Progenitor cell of endocrine pancreas (in vitro differentiated cells): ENCODE measurements at places on chromosomes 11 and 22.

GRCh38 chr22:29788339-29789279 is 21.4 kb downstream of the UQCR10 start:
- no peak for DNase-seq

DNA sequence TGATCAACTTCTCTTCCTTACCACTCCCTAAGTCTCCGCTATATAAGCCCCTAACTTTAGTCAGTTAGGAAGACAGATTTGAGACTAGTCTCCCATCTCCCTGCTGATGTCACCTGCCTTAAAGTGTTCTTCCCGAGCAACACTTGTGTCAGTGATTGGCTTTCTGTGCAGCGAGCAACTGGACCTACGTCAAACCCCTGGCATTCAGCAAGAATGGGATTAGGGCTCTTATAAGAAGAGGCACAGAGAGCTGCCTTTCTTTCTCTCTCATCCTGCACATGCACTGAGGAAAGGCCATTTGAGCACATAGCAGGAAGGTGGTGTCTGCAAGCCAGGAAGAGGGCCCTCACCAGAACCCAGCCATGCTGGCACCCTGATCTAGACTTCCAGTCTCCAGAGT is 116.6 kb upstream of the THY1 start:
- DNase-seq, result no peak

DNA sequence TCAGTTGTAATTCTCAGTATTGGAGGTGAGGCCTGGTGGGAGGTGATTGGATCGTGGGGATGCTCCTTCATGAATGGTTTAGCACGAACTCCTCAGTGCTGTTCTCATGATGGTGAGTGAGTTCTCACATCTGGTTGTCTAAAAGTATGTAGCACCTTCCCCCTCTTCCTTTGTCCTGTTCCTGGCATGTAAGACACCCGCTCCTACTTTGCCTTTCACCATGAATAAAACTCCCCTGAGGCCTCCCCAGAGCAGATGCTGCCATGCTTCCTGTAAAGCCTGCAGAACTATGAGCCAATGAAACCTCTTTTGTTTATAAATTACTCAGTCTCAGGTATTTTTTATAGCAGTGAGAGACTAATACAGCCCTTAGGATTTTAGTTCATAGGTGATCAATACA is 191.5 kb downstream of the MAML2 start:
- DNase-seq, result no peak

DNA sequence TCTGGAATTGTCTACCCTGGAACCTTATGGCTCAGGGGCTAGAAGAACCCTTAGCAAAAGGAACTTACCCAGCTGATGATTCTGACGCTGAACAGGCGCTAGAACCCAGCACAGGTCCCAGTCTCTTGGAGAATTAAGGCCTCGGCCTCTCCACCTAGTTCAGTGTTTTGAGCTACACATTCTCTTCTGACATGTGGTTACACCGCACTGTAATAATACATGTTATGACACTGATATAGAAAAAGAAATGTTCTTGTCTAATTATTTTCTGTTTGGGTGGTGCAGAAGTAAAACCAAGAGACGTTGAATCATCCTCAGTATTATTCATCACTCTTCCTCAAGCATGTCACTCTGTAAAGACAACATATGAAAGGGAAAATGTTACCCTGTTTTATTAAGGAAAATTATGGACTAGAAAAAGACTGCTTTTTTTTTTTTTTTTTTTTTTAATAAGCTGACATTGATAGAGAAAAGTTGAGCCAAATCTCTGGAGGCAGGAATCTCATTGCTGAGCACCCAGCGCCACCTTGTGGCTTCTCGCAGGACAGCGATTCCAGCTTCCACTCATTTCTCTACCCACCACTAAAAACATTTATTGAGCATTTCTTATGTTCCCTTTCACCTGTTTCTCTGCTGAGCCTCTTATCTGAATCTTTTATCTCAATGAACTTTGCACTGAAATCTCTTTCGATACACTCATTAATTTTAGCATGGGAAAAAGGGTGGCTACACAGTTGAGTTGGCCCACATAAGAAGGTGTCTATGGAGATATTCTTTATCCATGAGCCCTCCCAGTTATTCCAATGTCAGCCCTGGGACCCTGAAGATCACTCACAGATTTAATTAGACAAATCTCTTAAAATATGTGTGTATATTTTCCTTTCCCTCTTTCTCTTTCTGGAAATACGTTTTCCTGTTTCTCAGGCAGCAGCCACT is 12.6 kb upstream of the APLNR start:
- peak; percentile 48 for DNase-seq

DNA sequence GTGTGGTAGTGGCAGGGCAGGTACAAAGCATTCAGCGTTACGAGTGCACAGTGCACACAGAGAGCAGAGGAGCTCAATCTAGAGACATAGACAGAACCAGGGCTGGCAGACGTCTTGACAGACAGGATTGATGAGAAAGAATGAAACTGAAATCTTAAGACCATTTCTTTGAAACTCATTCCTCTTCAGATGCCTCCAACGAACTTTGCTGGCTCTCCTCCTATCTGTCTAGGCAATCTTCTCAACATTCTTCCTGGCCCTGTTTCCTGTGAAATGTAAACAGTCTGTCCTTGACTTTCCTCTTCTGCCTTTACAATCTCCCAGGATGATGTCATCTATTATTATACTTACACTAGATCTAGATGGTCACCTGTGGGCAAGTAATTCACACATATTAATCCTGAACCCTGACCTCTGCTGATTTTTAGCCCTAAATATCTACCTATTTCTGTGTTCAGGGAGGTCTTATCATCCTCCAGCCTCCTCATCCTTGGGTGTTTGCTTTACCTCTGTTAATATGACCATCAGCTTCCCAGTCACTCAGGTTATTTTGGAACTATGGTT is 119.5 kb downstream of the ENTHD1 start:
- DNase-seq, result no peak

GRCh38 chr11:121229495-121230215 is 62.9 kb upstream of the SC5D start:
- no peak for DNase-seq

DNA sequence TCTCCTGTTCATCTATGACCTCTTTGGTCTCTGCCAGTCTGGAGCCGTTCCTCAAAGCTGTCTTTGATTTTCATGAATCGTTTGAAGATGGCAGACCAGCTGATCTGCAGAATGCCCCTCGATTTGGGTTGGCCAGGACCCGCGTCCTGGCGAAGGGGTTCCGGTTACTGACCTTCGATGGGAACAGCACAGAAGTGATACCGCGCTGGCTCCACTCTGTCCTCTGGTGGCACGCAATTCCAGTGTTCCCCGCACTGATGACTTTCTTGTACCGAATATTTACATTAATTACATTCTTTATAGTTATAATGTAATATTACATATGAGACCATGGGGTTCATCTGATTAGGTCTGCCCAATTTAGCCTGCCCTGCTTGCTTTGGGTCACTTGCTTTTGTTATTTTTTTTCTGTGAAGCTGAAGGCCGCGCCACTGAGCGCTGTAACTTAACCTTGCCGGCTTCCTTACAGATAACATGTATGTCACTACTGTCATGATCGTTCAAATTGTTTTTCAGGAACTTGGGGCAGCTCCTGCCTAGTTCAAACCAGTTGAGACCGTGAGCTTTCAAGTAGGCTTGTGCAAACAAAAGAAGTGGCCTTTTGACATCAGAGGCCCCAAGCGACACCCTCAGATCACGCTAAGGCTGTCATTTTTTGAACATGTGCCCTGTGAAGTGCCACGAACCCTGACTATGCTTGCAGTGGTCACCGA is 4.1 kb upstream of the USP18 start:
- DNase-seq, result no peak

GRCh38 chr11:71235719-71236118 is 16.7 kb downstream of the SHANK2 start:
- no peak for DNase-seq

GRCh38 chr22:38081941-38082828 is 1.8 kb downstream of the SLC16A8 start:
- DNase-seq, result no peak

DNA sequence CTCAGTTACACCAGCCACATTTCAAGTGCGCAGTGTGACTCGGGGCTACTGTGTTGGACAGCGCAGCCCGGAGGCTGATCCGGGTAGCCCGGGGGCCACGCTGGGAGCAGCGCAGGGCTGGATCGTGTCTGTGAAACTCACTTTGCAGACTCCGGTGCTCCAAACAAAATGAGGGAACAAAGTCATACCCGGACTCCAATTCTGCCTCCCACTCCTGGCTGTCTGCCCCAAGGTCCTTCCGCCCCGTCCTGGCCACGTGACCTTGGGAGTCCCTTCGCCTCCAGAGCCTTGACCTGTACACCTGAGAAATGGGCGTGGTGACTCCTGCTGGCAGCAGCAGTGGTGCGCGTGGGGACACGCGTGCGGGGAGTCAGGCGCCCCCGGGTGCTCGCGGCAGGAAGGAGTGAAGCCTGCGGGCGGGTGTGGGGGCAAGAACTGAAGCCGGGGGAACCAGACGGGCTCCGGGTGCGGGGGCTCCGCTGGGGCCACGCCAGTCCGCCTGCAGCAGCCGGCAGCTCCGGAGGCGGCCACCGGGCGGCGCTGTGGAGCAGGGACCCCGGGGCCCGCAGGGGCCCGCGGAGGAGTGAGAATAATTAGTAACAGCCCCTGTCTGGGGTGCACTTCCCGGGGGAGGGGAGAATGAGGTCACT is 42.4 kb downstream of the KCNJ4 start:
- DNase-seq, result no peak

GRCh38 chr11:66720223-66720898 is 8.7 kb downstream of the SPTBN2 start:
- peak; percentile 28 for DNase-seq

- no peak for DNase-seq
Measured at GRCh38 chr22:20604776-20605221, 97.4 kb downstream of the MED15 start.

DNA sequence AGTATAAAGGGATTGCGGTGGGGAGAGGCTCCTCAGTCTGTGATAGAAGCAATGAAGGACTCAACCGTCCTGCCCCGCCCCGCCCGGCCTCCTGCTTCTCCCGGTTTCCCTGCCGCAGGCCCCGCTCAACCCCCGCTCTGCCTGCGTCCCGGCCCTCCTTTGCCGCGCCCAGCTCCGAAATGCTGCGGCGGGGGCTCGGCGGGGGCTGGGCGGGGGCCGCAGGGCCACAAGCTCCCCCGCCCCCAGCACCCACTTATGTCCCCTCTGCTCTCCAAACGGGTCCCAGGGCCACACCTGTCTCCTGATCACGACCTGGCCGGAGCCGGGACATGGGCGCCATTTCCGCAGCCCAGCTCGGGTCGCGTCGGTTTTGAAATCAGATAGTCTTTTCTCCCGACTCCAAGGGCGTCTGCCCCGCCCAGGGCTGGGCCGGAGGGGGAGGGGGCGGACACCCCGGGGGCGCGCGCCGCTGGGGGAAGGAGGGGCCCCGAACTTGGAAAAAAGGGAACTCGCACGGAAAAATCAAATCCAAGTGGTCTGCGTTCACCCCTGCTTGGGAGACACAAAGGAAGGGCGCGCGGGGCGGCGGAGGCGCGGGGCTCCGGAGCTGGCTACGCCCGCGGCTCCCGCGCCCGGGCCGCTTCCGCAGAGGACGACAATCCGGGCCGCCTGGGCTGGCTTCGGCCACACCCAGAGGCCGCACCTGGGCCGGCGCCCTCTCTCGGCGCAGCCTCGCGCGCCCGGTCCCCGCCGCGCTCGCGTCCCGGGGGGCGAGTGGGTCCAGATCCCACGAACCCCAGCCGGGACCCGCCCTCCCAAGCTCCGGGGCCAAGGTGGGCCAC is 70.6 kb upstream of the EP300 start:
- peak; percentile 67 for DNase-seq

GRCh38 chr11:8038811-8039529 is 42.0 kb upstream of the TUB start:
- DNase-seq, result no peak

DNA sequence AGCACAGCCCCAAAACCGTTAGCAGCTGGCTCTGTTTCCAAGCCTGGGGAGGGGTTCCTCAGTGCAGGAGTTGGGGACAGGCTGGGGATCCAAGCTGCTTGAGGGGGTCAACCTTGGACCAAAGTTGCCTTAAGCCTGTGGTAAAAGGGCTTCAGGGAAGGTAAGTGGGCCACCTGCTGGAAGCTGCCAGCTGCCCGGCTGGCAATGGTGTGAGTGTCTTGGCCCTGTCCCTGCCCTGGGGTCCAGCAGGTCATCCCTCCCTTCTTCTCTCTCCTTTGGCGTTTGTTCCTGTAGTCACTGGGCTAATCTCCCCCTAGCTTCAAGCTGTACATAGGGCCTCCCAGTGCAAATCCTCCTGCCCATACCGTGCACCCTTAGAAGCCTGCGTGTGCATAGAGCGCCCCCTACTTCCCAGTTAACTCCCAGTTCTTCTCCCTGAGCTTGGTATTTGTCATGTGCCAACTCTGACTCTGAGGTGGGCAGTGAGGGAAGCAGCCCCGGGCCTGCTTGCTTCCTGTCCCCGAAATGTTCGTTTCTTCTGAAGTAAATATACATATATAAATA is 4.4 kb downstream of the TMEM258 start:
- DNase-seq, result peak; percentile 29

DNA sequence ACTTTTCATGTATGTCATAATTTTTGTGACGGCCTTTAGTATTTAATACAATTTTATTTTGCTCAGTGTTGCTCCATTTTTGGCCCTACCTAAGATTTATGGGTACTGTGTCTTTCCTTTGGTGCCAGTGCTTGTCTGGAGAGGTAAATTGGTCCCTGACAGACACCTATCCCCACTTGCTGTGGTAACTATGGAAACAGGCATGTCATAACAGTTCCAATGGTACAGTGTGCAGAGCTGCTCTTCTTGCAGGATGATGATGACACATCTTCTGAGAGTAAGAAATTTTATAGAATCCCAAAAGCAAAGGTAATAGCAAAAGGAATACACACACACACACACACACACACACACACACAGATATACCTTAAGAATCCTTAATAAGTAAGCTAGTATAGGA is 118.5 kb downstream of the ELP4 start:
- no peak for DNase-seq

DNA sequence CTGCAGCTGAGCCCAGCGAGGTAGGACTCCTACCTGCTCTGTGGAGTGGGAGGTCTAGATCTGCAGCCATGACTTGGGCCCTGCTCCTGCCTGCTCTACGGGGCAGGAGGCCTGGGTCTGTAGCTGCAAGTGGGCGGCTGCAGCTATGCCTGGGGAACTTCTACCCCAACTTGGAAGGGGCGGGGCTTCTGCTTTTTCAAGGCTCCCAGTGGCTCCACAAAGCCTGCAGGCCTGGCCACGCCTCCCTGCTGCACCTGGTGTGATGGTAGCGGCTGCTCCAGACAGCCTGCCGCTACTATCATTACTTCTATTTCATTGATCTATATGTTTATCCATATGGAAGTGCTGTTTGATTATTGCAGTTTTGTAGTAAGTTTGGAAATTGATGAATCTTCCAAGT is 121.2 kb downstream of the NELL1 start:
- no peak for DNase-seq

- no peak for DNase-seq
Measured at GRCh38 chr11:25961539-25961938, 370.4 kb upstream of the ANO3 start.

- DNase-seq, result no peak
Measured at GRCh38 chr22:36220451-36220921, 18.8 kb downstream of the APOL2 start.

- no peak for DNase-seq
Measured at GRCh38 chr22:40676644-40677043, 2.6 kb upstream of the MCHR1 start.
